ENCODE measurements at places on chromosomes 7 and 10.
A peak's percentile ranks its signal among the peaks of the same experiment; 100 is the strongest.

DNA sequence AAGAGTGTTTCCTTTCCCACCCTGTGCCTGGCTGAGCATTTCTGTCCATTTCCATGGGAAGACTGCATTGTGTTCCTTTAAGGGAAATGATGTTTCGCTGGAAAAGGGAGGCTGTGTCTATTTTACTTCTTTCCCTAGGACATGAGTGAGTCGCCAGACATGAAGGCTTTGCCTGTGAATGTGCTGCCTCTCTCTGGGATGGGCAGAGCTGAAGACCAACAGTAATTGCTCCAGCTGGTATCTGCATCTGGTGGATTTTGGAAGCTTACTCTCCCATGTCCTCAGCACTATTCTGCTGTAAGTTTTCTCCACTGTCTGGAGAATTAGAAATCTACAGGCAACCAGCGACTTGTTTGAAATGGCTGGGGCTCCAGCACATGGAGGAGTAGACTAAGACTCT is 264.6 kb upstream of the BMPER start:
- DNase-seq, result no peak

- DNase-seq, result no peak
Measured at GRCh38 chr7:141640239-141640840, 61.6 kb downstream of the DENND11 start.

DNA sequence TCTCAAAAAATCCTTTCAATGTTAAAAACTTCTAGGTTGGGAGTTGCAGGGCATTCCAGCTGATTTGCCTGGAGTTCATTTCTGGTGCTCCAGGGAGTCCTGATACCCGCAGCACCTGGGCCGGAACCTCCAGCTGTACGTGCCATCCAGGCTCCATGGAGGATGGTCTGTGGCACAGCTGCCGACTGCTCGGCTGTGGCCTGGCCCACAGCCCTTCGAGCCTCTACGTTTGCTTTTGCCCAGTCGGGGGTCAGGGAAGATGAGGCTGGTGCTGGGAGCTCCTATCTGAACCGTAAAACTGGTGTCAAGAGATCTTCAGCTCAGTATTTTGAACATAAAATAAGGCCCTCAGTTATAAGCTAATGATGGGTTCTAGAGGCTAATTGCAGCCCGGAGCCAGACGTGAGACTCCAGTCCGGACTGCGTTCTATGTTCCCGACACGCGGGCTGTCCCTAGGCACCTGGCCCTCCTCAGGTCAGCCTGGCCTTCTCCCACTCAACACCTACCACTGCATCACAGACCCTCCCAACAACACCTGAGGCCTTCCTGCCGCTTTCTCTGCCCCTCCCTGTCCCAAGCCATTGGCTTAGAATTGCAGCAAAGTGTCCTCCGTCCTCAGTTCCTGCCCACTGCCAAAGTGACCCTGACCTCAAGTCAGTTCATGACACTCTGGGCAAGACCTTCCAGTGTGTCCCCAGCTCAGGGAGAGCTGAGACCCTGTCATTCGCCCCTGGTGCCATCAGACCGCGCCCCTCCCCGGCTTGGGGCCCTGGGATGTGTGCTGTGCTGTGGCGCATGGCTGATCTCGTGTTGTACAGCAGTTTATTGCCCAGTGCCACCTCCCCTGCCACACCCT is 64.2 kb upstream of the DNAJB6 start:
- no peak for DNase-seq

DNA sequence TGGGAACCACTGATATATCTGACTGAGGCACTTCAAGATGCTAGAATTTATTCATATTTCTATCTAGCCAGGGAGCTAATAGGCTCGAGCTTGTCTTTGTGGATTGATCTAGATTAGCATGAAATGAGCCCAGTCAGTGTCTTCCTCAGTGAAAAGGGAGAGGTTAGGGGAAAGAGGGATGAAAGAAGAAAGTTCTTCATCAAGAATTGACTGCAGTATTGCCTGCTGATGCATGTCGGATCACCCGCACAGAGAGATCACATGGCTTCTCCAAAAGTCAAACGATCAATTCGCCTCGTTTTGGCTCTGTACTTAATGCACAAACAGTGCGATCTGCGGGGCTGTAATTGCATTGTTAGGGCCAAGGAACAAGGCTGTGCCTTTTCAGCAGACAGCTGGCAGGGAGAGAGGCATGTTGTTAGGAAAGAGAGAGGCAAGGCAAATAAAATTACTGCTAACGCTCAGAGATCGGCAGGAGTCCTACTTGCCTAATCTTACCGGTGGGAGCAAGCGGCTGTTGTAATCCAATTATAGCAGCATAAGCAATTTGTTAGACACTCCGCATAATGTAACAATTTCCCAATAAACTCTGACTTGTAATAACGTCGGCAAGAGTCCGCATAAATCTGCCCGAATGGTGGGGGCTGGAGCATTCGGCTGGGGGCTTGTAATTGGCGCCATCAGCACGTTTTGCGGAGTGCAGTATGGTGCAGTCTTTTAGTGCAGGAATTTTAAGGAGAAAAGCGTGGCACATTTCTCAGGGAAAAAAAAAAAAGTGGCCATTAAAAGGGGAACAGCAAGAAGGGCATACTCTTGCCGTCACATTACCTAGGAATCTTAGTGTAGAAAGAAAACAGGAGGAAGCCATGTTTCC is 102.1 kb downstream of the POLL start:
- DNase-seq, result no peak

GRCh38 chr7:27661811-27662489 is 733 bp downstream of the HIBADH start:
- DNase-seq, result peak; percentile 33

- DNase-seq, result no peak
Measured at GRCh38 chr10:126199221-126199998, 188.9 kb downstream of the ADAM12 start.

DNA sequence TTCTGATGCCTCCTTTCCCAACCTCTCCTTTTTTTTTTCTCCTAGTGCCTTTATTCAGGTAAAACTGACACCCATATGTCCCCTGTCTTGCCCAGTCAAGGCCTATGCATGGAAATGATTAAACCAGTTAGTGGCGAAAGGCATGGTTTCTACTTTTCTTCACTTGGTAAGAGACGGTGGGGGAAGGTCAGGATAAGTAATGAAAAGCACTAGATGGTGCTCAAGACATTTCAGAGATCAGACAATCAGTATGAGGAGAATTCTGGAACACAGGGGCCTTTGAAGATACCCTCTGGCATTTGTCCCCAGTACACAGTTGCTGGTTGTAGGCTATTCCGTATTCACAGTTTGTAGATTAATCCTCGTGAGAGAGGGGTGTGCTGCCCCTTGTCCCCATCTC is 121.2 kb downstream of the RTKN2 start:
- DNase-seq, result no peak

- peak; percentile 10 for DNase-seq
Measured at GRCh38 chr10:27319752-27320431, 79.3 kb upstream of the ACBD5 start.

DNA sequence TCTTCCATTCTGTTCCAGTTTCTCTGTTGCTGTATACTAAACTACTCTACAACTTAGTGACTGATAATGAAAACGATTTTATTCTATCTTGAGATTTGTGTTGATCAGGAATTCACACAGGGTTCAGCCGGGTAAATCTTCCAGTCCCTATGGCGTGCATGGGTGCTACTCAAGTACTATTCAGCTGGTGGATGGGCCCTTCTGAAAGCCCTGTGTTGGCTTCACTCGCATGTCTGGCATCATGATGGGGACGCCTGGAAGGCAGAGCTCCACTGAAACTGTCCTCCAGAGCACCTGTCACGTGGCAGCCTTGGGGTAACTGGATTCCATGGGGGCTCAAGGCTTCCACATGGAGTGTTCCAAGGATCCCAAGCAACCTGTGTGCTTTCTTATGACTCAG is 86.0 kb upstream of the ZMIZ1 start:
- DNase-seq, result no peak

DNA sequence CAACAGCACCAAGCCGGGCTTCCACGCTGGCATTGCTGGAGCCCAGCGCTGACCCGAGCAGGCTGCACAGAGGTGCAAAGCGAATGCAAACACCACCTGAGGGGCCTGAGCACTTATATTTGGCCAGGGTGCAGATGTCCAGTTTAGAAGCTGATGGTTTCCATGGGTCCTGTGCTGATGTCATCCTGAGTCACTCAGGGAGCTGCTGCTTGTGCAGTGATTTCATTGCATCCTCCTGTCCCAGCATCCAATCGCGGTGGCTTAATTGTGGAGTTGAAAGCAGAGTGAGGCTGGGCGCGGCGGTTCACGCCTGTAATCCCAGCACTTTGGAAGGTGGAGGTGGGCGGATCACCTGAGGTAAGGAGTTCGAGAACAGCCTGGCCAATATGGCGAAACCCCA is 410.2 kb upstream of the KLF6 start:
- no peak for DNase-seq

DNA sequence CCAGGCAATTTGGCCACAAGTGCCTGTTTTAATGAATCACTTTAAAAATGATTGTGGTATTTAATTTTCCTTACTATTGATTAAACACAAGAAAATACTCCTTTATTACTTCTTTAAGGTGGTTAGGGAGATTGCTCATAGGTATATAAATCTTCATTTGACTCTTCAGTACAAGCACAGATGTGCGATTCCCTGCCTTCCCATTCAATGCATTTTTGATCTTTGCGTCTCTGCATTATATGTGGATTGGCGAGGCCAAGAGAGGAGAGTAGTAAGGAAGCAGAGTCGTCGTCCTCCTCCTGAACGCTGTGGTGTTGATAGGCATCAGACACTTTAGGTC is 683.7 kb downstream of the LRMDA start:
- no peak for DNase-seq

DNA sequence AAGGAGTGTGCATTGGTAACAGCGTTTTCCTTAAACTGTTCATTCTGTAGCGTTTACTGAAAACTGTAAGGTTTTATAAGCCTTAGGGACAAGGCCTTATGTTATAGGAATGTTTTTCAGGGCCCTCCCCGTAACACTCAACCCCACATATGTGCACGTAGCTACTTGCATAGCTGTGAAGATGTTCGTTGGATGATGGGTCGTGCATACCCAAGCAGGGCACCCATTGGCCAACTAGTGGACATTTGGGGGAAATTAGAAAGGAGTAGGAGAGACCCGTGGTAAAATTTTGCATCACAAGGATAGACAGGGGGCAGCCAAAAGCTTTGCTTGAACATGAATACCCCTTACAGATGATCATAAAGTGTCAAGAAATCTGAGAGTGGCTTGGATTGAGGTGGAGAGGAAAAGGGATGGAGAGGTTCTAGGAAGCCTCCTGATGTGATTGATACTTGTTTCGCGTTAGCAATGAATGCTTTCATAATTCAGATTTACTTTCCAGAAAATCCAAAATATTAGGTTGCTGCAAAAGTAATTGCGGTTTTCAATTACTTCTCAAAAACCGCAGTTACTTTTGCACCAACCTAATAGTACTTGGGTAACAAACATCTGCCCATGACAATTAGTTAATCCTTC is 878 bp downstream of the SEC61A2 start:
- DNase-seq, result peak; percentile 15

GRCh38 chr7:95531605-95532219 is 46.0 kb downstream of the ASB4 start:
- DNase-seq, result no peak

DNA sequence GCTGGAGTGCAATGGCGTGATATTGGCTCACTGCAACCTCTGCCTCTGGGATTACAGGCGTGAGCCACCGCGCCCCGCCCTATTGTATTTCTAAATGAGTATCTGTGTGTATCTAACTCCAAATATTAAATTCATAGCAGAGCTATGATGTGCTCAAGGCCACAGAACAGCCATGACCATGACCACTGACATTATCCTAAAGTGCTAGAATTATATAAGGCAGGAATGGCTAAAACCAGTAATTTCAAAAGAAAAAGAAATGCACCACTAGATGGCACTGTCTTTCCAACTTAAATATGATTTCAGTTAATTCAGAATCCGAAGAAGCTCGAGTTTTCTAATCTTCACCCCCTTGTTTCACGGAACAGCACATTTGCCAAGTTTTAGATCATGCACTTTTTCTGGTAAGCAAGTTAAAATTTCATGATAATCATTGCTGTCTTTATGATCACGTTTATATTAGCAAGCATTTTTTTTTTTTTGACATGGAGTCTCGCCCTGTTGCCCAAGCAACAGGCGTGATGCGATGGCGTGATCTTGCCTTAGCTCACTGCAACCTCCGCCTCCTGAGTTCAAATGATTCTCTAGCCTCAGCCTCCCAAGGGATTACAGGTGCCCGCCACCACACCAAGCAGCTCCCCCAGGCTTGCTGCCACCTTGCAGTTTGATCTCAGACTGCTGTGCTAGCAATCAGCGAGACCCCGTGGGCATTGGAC is 65.3 kb downstream of the OR13A1 start:
- no peak for DNase-seq

DNA sequence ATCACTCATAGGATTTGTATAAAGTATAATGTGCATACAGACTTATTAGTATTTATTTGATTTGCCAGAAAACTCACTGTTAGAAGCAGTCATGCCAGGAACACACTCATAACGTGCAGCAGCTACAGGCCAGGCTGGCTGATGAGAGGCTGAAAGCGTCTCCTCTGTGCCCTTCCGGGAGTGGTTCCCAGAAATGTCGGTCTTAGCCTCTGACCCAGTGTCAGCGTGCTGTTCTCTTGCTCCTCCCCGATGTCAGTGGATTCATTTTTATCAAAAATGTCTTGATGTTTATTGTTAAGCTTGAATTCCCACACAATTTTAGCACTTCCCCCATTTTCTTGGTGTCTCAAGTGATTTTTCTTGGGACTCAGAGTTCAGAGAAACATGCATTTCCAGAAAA is 33.3 kb upstream of the GARS1 start:
- DNase-seq, result no peak
